ENCODE measurements at places on chromosomes 2 and 18.

- no peak for DNase-seq
Measured at GRCh38 chr18:13658436-13659204, 67.7 kb downstream of the FAM210A start.

- DNase-seq = no peak
Measured at GRCh38 chr18:7034924-7035323, 82.7 kb downstream of the LAMA1 start.

DNA sequence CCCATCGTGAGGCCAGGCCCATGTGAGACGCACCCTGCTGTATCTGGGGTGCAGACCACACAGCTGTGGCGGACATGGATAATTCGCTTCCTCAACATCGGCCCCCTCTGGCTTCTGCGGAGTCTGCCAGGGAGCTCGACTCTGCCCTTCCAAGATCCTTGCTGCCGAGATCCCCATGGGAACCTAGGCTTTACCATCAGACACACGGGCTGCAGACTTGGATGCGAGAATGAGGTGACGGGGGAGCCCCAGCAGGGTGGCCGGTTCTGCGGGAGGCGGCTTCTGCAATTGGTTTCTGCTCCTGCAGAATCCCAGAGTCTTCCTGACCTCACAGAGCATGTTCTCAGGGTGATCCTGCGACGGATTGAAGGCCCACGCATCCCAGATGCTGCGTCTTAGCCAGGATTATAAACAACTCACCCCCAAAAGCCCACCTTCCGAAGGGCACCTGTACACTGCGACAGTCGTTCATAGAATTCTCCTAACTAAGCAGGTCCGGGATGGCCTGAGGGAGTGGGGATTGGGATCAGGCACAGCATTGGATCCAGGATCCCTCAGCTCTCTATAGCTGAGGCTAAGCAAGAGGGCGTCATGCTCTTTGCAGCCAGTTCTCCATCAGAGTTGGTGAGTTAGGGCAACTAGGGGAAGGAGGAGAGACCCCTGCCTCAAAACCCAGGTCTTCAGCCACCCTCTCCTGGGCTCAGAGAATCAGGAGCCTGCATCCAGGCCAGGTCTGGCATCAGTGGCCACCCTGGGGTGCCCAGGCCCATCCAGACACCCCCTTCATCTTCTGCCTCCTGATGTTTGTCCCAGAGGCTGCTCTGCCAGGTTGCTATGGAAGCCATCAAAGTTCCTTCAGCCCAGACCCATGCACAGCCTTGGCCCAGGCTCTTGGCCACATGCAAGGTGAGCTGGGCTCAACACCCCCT lies 74.7 kb upstream of the SNTG2 start:
- DNase-seq = no peak

- DNase-seq = no peak
Measured at GRCh38 chr18:46324087-46324955, 220.1 kb downstream of the HAUS1 start.

DNA sequence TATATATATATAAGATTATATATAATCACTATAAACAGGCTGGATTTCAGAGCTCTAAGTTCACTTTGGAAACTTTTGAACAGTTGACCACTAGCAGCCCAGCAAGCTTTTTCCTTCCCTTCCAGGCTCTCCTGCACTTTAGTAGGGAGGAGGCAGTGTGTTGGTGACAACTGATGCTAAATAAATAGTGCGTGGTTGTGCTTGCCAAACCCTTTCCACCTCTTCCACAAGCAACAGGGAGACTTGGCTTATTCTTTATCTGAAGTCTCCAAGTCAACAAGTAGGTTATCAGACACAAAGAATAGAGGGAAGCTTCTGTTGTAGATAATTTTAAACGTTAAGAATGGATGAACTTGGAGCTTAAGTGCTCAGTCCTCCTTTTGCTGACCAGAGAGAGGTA lies 408.2 kb upstream of the HNRNPA3 start:
- DNase-seq = no peak

DNA sequence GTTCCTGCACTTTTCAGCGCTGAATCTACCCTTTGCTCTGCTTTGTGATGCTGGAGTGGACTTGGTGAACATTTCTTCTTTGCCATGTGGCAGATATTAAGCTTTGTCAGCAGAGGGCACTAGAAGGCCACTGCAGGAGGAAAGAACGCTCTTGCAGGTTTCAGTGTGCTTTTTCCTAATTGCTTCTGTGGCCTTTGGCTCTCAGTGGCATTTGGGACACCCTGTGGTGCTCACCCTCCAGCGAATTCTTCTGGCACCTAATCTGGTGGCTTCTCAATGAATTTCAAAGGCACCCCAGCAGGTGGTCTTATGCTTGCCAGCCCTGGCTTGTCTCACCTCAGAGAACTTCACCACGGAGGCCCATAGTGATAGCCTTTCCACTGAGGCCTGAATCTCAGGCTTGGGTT lies 146.7 kb downstream of the MYO3B start:
- peak; percentile 19 for DNase-seq

- no peak for DNase-seq
Measured at GRCh38 chr18:46555724-46556123, 101.3 kb downstream of the LOXHD1 start.

DNA sequence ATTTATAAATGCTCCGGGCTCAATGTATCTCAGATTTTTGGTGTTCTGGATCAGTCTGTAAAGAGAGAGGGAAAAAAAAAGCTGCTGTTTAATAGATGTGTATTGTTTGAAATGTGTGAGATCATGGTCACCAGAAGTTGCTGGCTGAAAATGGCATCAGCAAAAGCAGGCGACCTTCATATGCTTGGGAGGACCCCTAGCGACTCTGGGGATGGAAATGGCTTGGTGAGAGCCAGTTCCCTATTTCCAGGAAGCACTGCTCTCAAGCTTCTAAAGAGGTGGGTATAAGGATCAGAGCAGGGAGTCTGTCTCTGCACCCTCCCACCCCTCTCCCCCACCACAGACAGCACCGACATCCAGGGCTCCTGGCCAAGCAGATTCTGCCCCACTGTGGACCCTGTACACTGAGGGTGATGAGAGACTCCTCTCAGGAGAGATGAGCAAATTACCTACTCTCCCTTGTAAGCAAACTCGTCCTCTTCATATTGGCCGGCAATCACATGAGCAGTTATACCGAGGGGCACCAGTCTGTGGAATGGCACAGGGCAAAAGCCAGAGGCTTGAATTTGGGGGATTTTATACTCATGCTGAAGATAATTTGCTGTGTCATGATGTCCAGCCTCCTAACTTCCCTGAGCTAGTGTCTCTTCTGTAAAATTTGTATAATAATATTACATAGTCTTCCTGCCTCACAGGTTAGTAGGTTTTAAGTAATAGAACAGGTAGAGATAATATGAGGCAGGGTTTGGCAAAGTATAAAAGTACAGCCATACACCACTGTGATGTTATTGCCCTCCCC lies 29.6 kb downstream of the LHCGR start:
- no peak for DNase-seq

GRCh38 chr2:217978536-217979150 lies 24.2 kb downstream of the TNS1 start:
- no peak for DNase-seq

GRCh38 chr2:139296672-139297209 lies 516.6 kb upstream of the NXPH2 start:
- DNase-seq = no peak

GRCh38 chr2:218219934-218220333 lies 2.9 kb downstream of the ARPC2 start:
- no peak for DNase-seq

DNA sequence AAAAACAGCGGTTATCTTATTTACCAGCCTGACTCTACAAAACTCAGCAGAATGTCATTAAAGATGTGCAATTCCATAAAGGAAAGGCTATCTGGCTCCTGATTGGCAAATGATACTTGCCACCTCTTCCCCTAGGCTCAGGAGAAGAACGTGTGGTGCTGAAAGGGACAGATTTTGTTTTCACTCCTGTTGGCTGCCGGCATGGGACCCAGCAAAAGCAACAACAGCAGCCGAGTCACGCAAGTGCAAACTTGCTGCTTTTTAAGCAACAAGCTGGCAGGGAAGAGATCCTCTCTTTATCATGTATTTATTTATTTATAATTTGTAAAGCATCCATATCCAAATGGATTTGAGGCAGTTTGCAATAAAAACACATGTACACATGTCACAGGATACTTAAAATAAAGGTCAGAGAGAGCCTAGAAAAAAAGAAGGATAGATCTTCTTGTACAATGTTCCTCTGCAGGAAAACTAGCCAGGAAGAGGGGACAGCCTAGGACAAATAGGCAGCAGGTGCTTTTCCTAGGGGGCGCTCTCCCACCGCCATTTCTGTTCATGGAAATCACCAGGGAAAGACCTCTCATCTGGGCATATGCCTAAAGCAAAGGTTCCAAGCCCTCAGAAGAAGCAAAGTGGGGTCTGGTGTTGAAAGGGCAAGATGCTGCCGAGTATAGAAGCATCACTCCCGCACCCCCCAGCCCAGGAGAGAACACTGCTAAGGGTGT lies 799.3 kb downstream of the BCL11A start:
- DNase-seq = no peak

- no peak for DNase-seq
Measured at GRCh38 chr2:20403774-20404312, 43.0 kb upstream of the RHOB start.

DNA sequence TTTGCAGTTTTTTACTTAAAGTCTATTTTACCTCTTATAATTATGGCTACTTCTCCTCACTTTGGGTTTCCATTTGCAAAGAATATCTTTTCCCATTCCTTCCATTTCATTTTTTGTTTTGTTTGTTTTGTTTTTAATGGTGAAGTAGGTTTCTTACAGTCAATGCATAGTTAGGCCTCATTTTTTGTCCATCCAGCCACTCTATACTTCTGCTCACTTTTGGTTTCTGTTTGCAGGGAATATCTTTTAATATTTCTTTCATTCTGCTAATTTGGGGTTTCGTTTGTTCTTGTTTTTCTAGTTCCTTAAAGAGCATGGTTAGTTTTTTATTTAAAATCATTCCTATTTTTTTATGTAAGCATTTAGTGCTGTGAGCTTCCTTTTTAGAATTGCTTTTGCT lies 339.4 kb downstream of the GRB14 start:
- DNase-seq = no peak

- no peak for DNase-seq
Measured at GRCh38 chr2:202023904-202024266, 9.8 kb upstream of the FZD7 start.

DNA sequence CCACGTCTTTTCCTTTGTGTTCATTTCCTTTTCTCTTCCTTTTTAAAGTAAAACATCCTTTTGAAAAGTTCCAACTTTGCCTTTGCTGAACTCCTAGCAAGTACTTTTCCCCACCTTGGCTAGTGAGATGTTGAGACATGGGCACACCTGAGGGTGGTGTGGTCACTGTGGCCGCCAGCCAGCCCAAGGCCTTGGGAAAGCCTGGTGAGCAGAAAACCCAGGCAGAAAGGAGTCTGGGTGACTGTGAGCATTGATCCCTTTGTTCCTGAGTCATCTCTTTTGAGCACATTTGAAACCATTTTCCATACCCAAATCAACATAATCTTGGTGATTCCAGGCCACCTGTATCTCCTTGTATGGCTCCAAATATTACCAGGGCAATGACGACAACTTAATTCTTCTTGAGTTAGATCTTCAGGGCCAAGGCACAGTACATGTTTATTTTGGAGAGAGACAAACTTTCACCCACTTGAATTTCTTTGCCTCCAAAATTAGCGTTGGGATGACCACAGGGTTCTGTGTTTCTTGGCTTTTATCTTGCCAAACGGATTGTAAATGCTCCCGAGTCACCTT lies 14.5 kb downstream of the EPAS1 start:
- DNase-seq = no peak

Measured in CD4-positive, alpha-beta T cell treated with Interleukin-6 at 100 ng/mL for 8 hours (primary cell).